ENCODE measurements at places on chromosomes 4 and X.

DNA sequence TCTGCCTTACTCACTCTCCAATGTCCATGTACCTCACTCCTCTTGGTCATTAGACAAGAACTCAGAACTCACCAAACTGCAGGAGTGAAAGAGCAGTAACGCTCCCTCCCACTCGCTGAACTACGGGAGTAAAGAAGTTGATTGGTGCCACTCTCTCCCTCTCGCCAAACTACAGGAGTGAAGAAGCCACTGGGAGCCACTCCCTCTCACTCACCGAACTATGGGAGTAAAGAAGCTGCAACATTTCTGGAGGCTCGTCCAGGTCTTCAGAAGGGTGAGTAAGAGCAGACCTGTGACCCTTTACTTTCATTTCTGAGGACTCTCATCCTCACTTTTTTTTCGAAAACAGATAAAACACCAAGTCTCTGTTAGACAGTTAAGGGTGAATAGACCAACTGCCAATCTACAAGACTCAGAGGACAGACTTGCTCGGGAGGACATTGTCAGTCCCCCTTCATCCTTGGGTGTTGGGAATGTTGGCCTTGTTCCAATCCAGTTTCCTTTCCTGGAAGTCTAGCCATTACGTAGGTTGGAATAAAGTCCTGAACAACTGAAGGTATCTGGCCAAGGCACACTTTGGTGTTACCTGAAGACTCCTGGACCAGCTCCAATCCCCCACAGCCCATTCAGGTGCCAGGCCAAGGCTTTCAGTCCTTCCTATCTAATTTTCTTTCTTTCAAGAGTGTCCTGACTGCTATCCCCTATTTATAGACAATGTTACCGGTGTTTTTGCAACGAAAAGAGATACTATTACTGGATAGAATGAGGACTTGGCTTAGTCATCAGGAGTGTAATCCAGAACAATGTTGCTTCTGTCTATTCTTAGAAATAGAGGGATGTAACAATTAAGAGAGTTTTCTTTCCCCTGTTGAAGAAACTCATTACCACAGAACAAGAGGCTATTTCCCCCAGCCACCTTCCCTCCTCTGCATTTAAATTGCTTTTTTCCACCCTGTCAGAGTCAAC lies 11.0 kb upstream of the COL25A1 start:
- no peak for DNase-seq

DNA sequence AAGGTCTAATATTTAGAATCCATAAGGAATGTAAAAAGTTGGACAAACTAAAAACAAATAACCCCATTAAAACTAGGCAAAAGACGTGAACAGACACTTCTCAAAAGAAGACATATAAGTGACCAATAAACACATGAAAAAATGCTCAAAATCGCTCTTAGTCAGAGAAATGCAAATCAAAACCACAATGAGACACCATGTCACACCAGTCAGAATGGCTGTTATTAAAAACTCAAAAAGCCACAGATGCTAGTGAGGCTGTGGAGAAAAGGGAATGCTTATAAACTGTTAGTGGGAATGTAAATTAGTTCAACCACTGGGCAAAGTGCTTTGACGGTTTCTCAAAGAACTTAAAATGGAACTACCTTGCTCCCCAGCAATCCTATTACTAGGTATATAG lies 674.3 kb upstream of the MAGEB2 start:
- no peak for DNase-seq

DNA sequence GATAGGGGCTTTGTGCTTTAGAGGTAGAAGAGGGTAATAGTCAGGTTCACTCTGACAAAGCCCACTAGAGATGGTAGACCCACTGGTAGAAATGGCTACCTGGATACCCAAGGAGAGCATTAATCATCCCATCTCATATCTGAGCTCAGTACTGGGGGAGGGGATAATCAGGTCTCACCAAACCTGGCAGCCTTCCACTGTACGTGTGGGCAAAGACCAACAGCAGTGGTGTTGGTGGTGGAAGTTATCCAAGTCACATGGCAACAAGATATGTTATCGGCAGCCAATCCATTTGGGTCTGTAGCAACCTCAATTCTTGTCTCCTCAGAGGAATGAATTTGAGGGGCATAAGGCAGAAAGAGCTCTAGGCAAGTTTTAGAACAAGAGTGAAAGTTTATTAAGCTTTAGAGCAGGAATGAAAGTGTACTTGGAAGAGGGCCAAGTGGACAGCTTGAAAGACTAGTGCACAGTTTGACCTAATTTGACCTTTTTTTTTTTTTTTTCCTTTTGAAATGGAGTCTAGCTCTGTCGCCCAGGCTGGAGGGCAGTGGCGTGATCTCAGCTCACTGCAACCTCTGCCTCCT lies 67.0 kb upstream of the CXCL13 start:
- DNase-seq = no peak

- DNase-seq = no peak
These were observed 43.3 kb downstream of the HOPX start for GRCh38 chr4:56637791-56638190.

DNA sequence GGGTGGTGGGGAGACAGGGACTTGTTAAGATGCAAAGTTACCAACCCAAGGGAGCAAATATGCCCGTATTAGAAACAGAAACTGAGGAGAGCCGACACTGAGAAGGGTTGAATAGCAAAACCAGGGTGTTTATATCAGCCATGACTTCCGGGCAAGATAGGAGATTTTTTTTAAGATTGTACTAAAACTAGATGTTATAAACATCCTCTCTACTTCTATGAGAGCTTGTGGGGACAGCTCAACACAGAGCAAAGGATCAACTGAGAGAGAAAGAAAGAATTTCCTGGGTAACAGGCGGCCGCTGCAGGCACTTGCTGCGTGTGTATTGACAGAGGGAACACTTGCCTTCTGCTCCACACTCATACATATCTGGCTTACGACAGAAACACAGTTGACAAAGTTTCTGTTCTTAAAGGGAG lies 49.1 kb upstream of the FBXW7 start:
- no peak for DNase-seq

GRCh38 chr4:4750187-4750586 lies 109.3 kb upstream of the MSX1 start:
- DNase-seq = no peak

- DNase-seq = no peak
These were observed 27.8 kb downstream of the PIR start for GRCh38 chrX:15465347-15465746.

- no peak for DNase-seq
These were observed 384.6 kb downstream of the PPP3CA start for GRCh38 chr4:100962698-100963097.

GRCh38 chr4:158042591-158043030 lies 130.2 kb downstream of the GASK1B start:
- no peak for DNase-seq

DNA sequence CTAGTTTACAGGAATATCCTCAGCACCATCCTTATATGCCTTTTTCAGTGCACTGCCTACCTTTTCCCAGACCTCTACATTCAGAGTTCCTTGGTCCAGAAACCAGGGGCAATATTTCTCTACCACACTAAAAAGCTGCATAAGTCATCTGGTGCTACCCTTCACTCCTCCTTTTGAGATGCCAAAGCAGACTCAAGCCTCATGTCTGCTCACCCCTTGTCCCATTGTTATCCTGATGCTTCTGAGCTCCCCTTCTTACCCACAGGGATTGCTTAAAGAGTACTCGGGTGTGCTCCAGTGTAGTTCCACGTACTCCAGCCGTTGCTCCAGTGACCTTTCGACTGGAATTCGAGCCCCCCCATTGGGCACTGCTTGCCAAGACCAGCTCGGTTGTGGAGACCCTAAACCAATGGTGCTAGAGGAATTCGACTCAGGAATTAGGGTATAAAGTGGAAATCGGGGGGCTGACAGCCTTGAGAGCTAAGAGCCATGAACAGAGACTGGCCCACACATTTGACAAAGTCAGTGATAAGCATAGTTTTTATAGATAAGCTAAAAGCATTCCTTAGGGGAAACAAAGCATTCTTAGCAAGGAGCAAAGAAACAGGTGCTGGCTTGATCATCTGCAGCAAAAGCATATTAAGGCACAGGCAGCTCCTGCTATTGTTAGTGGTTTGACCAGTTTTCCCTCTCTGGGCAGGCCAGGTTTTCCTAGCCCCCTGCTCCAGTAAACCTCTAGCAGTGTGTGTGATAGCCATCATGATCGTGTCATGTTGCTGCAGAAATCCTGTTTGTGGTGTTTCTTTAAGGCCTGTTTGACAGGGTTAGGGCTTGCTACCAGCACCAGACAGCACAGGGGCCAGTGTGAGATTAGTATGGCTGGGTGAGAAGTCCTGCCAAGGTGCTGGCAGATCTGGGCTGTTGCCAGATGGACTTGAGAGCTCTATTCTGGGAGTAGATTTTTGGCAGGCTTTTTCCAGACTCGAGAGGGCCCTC lies 57.5 kb upstream of the WDR1 start:
- DNase-seq = no peak

GRCh38 chr4:39565878-39566600 lies 38.8 kb upstream of the UGDH start:
- no peak for DNase-seq

- no peak for DNase-seq
These were observed 46.2 kb upstream of the IGFBP7 start for GRCh38 chr4:57156242-57156990.

GRCh38 chr4:59664771-59665170 lies 1535.4 kb upstream of the ADGRL3 start:
- DNase-seq = no peak

DNA sequence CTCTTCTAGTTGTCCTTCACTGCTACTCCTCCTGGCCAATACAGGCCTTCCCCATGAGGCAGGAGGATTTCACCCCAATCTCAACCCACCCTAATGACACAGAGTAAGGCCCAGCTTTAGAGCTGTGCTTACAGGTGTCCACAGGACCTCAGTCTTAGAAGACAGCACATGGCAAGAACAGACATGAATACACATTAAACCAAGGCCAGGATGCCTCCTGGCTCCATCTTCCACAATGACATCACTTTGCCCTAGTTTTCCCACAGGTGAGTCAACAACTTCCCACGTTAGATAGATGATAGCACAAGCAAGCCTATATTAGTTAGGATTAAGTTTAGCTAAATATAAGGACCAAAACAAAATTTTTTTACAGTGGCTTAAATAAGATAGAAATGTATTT lies 63.8 kb upstream of the NOCT start:
- no peak for DNase-seq

GRCh38 chr4:158808399-158808798 lies 39.6 kb downstream of the FNIP2 start:
- no peak for DNase-seq

GRCh38 chr4:26753617-26754016 lies 107.0 kb upstream of the STIM2 start:
- DNase-seq = no peak

DNA sequence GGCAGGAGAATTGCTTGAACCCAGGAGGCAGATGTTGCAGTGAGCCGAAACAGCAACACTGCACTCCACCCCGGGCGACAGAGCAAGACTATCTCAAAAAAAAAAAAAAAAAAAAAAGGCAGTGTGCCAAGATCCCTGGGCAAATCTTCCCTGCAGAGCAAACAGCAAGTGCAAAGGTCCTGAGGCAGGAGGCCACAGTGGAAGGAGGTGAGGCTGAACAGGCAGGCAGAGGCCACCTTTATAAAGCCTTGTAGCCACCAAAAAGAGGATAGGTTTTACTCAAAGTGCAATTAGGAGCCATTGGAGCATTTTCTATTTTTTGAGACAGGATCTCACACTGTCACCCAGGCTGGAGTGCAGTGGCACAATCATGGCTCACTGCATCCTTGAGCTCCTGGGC lies 45.1 kb upstream of the TLR2 start:
- DNase-seq = no peak

- no peak for DNase-seq
These were observed 3.4 kb downstream of the DDX53 start for GRCh38 chrX:23003116-23003515.

GRCh38 chrX:39418254-39418704 lies 617.0 kb downstream of the MID1IP1 start:
- no peak for DNase-seq

DNA sequence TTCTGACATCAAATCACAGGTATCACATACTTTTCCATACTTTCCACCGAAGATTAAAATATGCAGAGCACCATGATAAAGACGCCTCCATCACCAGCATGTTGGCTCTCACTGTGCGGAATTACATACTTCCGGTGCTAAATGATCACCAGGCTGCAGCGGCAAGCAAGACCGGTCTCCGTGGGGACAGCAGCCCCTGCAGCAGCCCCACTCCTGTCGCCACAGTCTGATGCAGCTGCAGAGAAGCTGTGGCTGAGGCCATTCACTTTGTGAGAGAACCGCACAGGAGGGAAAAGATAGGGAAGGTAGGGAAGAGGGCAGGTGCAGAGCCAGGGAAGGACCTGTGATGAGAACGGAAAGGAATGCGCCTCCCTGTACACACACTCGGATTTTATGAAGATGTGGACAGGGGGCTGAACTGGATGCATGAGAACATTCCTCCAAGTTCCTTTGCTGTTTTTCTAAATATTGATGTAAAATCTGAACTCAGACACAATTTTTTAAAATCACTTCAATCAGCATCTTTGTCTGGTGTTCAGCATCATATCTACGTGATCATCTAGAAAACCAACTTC lies 38.3 kb downstream of the AFAP1 start:
- DNase-seq = no peak

GRCh38 chr4:6221851-6222760 lies 21.8 kb upstream of the JAKMIP1 start:
- DNase-seq = no peak

- no peak for DNase-seq
These were observed 81.7 kb downstream of the HS6ST2 start for GRCh38 chrX:132876523-132877338.

- DNase-seq = no peak
These were observed 254.1 kb upstream of the TENM3 start for GRCh38 chr4:181989071-181989470.

DNA sequence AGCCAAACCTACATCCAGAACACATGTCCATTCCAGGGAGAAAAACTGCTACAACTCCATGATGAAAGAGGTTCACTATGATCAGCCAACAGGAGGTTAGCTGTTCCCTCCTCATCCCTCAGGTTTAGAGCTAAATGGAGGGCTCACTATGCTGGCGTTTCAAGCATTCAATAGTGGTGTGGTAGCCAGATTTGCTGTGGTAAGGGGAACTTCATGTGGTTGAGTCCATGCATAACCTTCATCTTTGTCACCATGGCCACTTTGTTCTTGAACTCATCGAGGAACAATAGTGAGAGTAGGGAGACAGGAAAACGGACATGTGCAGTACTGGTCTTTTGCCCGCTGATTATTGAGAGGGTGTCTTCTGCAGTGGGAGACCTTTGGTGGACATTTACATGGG lies 33.8 kb downstream of the ALPK1 start:
- DNase-seq = no peak

GRCh38 chrX:27966492-27966891 lies 14.8 kb downstream of the DCAF8L1 start:
- no peak for DNase-seq

DNA sequence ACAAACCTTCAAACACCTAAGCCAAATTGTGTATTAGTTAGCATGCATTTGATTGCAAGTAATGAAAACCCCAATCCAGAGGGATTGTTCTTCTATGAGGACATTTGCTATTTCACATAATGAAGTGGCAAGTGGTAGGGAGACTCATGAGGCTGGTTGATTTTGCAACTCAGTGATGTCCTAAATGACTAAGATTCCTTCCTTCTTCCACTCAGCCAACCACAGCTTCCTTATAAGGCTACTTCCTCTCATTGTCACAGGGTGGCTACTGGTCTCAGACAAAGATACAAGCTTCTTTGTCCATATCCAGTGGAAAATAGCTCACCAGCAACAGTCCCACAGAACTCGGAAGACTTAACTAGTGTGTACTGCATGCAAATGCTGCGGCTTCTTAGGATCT lies 5.3 kb upstream of the OTC start:
- peak; percentile 1 for DNase-seq

- peak; percentile 1 for DNase-seq
These were observed 34.0 kb upstream of the CYBB start for GRCh38 chrX:37745835-37746217.

Data from NK-92 treated with Interleukin-12 subunit alpha and Interleukin-12 subunit beta, amount 100 ng/mL, for 24 hours (cell line).